ENCODE measurements at places on chromosomes 16 and 17.

DNA sequence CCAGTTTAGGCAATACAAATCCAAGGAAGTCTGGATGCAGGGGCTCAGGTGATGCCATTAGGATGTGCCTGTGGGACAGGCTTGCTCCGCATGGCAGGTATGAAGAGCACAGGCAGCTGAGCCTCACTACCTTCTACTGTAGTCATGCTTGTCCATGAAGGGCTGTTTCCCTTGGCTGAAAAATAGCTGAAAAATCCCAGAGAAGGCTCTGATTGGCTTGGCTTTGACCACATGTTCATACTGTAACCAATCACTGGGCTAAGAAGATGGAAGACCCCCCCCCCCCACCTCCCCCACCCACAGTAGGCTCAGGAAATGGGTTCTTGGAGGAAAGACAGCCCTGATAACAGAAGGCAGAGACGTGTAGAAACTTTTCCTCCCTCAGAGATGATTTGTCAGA is 66.5 kb upstream of the LGALS9 start:
- no peak for DNase-seq

GRCh38 chr16:50801036-50801435 is 59.1 kb downstream of the CYLD start:
- DNase-seq, result no peak

DNA sequence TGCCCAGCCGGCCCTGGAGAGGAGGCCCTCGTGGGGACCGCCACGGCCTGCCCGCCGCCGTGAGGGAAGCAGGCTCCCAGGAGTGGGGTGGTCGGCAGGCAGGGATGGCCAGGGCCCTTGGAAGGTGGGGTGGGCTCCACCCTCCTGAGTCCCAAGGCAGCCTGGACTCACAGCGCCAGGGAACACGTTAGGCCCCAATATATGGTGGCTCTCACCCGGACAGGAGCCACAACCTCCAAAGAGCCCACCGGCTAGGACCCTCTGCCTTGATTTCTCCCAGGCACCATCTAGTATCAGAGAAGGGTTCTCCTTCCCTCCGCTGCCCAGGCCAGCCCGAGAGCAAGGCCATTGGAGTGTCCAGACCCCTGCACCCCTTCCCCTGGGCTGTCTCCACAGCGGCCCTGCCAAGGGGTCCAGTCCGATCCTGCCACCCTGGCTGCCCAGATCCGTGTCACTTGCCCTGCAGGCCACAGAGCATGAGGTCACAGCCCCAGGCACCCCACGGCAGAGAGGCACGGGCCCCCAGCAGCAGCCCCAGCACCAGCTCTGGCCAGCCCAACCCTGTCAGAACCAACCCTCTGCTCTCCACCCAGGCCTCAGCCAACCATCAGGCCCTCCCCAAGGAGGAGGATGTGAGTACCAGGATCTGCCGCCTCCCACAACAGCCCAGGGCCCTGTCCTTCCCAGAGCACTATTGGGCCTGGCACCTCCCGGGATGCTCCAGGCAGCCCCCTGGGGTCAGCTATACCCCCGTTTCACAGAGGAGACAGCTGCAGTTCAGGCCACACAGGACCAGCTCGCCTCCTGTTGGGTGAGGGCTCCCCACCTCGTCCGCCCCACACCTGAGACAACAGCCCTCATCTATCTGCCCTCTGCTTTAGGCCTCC is 1.1 kb upstream of the AXIN1 start:
- no peak for DNase-seq

GRCh38 chr17:32693194-32693897 is 183.6 kb downstream of the MYO1D start:
- no peak for DNase-seq

- no peak for DNase-seq
These were observed 46.1 kb downstream of the CPPED1 start for GRCh38 chr16:12757546-12757945.

DNA sequence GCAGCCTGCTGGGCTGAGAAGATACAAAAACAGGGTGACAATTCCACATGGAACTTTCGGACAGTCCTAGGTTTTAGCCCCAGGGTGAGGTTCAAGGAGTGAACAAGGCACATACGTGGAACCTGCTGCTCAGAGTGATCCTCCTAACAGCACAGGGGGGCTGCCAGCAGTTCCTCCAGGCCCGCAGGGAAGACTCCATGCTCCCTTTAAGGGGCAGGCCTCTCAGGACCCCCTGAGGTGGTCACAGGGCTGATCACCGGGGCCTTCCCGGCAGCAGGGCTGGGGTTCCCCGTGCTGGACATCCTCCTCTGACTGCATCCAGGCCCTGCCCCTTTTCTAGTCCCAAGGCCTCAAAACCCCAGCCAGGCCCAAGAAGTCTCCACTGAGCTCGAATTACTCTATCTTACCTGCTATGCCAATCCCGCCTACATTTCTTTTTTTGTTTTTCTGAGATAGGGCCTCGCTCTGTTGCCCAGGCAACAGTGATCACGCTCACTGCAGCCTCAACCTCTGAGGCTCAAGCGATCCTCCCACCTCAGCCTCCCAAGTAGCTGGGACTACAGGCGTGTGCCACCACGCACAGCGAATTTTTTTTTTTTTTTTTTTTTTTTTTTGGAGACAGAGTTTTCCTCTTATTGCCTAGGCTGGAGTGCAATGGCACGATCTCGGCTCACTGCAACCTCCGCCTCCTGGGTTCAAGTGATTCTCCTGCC is 10.4 kb downstream of the CANT1 start:
- DNase-seq, result no peak

DNA sequence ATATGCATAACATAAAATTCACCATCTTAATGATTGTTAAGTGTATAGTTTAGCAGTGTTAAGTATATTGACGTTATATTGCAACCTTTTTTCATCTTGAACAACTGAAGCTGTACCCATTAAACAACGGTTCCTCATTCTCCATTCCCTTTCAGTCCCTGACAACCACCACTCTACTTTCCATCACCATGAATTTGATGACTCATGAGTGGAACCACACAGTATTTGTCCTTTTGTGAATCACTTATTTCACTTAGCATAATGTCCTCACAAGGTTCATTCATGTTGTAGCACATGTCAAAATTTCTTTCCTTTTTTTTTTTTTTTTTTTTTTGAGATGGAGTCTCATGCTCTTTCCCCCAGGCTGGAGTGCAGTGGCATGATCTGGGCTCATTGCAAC is 46.0 kb downstream of the HOXB1 start:
- DNase-seq, result no peak

GRCh38 chr17:78557598-78558039 is 19.6 kb downstream of the DNAH17 start:
- no peak for DNase-seq
